Muscle of back (tissue), 13 donors: ENCODE measurements at places on chromosomes 16 and 17. TPM values are rescaled to one million over a fixed set of nuclear protein-coding genes. Genes with fewer than 3 reads are reported as not detected.

- DNase-seq = no peak
Measured at GRCh38 chr16:81410643-81411293, 33.8 kb upstream of the CMIP start.

GRCh38 chr17:18005496-18005895 lies 32.8 kb downstream of the DRC3 start:
- DNase-seq = no peak

DNA sequence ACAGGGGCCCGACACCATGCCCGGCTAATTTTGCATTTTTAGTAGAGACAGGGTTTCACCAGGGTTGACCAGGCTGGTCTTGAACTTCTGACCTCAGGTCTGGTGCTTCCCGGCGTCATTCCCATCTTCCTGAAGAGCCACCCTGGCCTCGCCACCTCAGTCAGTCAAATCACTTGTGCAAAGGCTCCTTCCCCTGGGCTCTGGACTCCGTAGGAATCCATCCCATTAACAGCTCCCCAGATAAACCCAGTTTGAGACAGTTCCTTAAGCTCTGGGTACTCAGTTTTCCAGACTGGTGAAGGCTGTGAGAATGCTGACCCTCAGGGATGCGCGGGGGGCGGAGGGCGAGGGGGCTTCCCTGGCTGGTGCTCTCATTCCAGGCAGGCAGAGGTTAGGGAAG lies 39.5 kb downstream of the MRM1 start:
- no peak for DNase-seq

DNA sequence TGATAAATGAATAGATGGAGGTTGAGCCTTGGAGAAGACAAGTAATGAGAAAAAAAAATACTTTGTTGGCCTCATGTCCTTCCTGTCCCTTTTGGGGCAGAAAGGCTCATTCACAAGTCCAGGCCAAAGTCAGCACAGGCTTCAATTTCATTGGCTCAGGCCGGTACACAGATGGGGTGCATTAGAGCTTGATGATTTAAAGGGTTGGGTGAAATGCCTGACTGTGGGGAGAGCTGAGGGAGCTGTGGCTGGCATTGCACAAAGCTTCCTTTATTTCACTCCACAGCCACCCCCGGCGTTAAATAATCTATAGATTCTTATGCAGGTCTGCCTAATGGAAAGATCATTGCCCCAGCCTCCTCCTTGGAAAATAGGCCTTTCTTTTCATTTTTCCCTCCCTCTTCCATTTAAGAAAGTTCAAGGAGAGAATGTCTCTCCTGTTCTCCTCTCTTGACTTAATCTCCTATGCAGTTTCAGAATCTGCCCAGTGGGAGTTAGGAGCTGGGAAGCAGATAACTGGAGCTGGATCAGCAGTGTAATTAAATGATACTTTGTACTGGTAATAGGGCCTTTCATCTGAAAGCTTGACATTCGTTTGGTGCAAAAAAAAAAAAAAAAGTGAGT lies 24.4 kb downstream of the YPEL2 start:
- DNase-seq = no peak

GRCh38 chr17:19492141-19492540 lies 41.5 kb upstream of the SLC47A1 start:
- DNase-seq = no peak

- no peak for DNase-seq
Measured at GRCh38 chr17:56887105-56887504, 26.7 kb downstream of the TRIM25 start.

DNA sequence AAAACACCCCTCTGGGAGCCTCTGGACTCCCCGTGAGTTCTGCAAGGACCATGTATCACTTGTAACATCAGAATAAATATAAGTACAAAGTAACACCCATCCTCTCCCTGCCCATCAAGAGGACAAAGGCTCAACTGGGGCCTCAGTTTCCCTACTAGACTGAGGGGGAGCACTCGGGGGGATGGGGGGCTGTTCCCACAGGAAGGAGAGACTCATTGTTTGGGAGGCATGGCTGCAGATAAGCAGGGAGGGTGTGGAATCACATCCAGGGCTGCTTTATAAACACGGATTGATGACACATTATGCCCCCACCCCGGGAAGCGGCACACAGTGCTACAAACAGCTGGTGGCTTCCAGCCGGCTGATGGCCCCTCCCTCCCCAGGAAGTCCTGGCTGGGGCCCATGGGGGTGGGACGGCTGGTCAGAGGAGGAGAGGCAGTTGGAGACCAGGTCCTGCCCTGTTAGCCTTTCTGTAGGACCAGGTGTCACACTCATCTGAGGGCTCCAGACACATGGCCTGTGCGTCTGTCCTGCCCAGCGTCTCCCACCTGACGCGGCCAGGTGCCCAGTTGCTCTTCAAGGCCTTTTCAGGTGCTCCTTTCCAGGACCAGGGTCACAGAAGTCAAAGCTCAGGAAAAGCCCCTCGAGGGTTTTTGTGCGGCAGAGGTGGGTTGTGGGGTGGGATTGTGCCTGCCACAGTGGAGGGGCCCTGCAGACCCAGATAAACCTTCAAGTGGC lies 1.3 kb upstream of the MPG start:
- peak; percentile 91 for DNase-seq

- DNase-seq = no peak
Measured at GRCh38 chr17:82463391-82463790, 4.8 kb downstream of the NARF start.

DNA sequence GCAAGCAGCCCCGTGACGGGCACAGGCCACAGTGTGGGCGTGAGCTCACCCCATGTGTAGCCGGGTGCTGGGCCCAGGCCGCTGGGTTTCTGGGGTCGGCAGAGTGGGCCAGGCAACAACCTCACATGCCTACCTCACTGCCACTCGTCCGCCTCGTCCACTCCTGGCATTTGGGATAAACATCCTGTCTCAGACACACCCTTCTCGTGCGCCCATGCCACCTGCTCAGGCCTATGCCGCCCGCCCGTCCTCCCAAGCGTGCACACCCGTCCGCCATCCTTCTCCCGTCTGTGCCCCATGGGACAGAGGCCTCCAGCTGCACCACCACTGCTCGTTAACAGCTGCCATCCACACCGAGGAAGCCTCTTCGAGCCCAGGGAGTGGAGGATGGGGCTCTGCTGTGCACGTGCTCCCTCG lies 64.3 kb downstream of the KLHDC4 start:
- no peak for DNase-seq

- no peak for DNase-seq
Measured at GRCh38 chr17:16820979-16821543, 131.0 kb downstream of the CCDC144A start.

DNA sequence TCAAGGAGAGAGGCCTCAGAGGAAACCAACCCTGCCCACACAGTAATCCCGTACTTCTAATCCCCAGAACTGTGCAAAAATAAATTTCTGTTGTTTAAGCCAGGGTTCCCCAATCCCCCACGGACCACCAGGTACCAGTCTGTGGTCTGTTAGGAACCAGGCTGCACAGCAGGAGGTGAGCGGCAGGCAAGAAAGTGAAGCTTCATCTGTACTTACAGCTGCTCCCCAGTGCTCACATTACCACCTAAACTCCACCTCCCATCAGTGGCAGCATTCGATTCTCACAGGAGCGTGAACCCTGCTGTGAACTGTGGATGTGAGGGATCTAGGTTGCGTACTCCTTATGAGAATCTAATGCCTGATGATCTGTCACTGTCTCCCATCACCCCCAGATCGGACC lies 101.1 kb upstream of the CDC42EP4 start:
- no peak for DNase-seq

DNA sequence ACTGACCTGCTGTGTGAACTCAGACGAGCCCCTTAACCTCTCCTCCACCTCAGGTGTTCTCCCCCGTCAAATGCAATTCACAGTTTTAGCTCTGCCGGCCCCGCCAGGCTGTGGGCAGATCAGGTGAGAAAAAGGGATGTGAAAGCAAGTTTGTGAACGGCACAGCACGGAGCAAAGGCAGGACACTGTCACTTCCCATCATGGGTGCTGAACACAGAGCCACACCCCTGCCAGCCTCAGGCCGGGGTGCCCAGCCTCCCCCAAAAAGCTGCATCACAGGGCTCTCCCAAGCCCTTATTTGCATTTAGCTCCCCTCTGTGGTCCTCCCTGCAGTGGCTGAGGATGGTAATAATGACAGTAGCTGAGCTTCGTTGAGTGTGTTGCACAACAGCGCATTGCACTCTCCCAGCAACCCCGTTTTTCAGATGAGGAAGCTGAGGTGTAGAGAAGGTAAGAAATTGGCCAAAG lies 88.8 kb upstream of the TNRC6C start:
- DNase-seq = no peak

DNA sequence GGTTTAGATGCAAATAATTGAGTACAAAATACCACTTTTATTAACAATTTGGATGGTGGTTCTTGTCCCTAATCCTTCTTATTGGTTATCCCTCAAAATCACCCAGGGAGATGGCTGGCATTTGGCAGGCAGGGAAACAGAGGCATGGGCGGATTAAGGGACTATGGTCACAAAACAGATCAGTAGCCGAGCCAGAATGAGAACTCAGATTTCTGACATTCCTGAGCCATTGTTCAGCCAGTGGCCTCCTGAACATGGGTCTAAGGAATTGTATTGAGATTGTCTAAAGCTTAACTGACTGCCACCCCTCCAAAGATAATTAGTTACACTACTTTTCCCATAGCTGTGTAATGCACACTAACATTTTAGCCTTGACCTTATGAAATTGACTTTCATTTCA lies 88.4 kb downstream of the CHD9NB start:
- no peak for DNase-seq

- DNase-seq = no peak
Measured at GRCh38 chr17:44466339-44466738, 36.9 kb downstream of the GPATCH8 start.

- DNase-seq = no peak
Measured at GRCh38 chr17:62681939-62682381, 54.5 kb downstream of the MRC2 start.

DNA sequence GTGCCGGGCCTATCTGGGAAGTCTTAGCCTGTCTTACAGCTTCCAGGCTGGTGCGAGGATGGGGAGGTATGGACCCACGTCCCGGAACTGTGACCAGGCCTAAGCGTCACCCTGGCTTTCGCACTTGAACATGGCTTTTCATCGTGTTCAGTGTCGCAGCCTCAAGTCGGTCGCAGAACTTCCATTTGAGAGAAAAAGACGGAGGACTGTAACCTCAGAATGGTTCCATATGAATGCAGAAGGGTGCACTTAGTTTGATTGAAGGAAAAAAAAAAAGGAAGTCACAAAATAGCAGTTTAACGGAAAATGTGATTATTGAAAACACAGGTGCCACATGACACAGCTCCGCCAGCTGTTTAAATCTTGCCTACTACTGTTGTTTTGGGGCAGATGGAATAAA lies 30.2 kb upstream of the JPT2 start:
- DNase-seq = no peak

GRCh38 chr17:38796451-38797157 lies 2.8 kb downstream of the PIP4K2B start:
- DNase-seq = no peak

DNA sequence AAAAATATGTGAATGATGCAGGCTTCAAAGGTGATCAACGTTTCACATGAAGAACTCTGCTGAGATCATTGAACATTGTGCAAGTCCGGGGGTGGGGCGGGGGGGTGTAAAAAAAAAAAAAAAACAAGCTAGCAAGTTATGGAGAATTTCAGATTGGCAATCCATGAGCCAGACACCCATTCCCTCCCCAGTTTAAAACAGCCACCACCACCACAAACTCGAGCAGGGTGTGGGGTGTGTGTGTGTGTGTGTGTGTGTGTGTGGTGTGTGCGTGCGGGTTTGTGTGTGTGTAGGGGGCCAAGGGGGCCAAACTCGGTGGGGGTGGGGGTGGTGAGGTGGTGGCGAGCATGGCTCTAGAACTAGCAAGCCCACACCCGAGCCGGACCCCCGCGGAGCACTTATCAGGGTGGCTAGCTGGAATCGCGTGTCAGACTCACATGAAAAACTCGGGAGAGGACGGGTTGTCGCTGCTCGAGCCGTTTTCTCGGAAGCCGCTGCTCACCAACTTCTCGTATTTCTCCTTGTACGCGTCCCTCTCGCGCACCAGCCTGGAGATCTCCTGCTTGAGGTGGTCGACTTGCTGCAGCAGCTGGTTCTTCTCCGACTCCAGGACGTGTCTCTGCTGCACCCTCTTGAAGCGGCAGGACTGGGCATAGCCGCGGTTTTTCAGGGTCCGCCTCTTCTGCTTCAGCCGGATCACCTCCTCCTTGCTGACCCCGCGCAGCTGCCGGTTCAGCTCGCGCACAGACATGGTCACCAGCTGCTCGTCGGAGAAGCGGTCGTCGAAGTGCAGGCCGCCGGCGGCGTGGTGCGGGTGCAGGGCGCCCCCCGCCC lies 2.0 kb downstream of the MAF start:
- peak; percentile 90 for DNase-seq

GRCh38 chr17:81999976-82000802 lies 22.5 kb downstream of the CENPX start:
- no peak for DNase-seq

DNA sequence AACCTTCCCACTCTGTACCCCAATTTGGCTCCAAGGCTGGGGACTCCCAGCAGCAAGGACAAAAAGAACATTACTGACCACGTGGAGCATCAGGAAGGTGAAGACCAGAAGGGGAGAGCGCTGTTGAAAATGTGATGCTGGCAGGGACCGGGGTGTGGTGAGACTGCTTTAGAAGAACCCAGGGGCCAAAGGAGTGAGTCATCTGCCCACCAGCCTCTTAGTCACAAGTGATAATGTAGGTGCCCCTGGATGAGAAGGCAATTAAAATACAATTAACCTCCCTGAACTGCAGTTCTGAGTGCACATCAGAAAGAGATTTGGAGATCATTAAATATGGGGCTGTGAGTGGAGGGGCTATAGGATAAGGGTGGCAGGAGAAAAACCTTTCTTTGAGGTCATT lies 366.6 kb upstream of the CCL2 start:
- no peak for DNase-seq

GRCh38 chr16:73124097-73124652 lies 76.2 kb upstream of the ZFHX3 start:
- no peak for DNase-seq

Gene ENO3
- polyA plus RNA-seq = 1,671 TPM

Gene KRTAP4-1
- polyA plus RNA-seq = not detected

Gene MYO15A
- 0.78 TPM for polyA plus RNA-seq

Gene KRTAP4-9
- not detected for polyA plus RNA-seq

Gene SULT1A1
- polyA plus RNA-seq = 12.2 TPM

Gene C16orf92
- not detected for polyA plus RNA-seq

Gene HBA2
- polyA plus RNA-seq = 7,806 TPM

Gene SRCIN1
- 1.1 TPM for polyA plus RNA-seq

Gene C17orf100
- 2.0 TPM for polyA plus RNA-seq

Gene RRAD
- polyA plus RNA-seq = 7.5 TPM
